ENCODE measurements at places on chromosomes 11 and 22.

GRCh38 chr11:17020831-17021230, 6.6 kb upstream of the PLEKHA7 start:
- DNase-seq: no peak

GRCh38 chr11:100876815-100877520, 189.9 kb downstream of the ARHGAP42 start:
- no peak for DNase-seq

- no peak for DNase-seq
These were observed 889 bp downstream of the PLAAT4 start for GRCh38 chr11:63537293-63538101.

DNA sequence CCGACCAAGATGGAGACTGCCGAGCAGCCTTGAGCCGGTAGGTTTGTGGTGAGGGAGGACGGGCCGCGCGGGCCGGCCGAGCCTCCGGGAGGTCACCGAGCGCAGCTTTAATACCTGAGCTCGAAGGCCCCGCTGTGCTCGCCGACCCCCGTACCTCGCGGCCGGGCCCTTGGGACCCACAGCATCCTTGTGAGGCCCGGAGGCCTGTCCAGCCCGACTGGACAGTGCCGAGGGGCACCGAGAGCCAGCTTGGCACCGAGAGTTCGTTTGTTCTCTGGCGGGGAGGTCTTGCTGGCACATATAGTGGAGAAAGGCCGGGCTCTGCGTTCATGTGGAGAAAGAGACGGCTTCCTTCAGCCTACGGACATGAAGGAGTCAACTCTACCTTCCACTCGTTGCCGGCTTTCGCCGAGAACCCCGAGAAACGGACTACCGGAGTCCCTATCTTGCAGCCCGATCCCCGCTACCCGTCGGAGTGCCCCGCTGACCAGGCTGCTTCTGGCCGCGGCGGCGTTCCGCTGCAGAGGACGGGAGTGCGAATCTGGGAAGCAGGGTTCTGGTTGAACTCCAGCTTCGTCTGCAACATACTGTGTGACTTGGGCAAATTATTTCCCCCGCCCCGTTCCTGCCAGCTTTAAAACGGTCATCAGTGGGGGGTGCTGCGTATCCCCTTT, 349 bp downstream of the TSSC4 start:
- no peak for DNase-seq

GRCh38 chr22:49509016-49509415, 318.7 kb downstream of the BRD1 start:
- DNase-seq: no peak

GRCh38 chr22:28299753-28300152, 379.9 kb downstream of the TTC28 start:
- no peak for DNase-seq

DNA sequence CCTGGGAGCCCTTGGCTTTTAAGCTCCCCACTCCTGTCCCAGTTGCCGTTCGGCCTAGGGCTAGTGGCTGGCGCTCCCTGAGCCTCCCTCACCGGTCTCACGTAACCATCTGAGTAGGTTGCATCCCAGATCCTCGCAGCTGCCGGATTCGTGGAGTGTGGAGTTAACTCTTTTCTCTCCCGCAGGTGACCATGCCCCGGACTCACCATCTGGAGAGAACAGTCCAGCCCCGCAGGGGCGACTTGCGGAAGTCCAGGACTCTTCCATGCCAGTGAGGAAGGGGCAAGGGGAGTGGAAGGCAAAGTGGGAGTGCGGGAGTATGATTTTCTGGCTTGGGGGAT, 902 bp downstream of the MUS81 start:
- no peak for DNase-seq

- no peak for DNase-seq
These were observed 34.0 kb downstream of the IRAG1 start for GRCh38 chr11:10659339-10660216.

DNA sequence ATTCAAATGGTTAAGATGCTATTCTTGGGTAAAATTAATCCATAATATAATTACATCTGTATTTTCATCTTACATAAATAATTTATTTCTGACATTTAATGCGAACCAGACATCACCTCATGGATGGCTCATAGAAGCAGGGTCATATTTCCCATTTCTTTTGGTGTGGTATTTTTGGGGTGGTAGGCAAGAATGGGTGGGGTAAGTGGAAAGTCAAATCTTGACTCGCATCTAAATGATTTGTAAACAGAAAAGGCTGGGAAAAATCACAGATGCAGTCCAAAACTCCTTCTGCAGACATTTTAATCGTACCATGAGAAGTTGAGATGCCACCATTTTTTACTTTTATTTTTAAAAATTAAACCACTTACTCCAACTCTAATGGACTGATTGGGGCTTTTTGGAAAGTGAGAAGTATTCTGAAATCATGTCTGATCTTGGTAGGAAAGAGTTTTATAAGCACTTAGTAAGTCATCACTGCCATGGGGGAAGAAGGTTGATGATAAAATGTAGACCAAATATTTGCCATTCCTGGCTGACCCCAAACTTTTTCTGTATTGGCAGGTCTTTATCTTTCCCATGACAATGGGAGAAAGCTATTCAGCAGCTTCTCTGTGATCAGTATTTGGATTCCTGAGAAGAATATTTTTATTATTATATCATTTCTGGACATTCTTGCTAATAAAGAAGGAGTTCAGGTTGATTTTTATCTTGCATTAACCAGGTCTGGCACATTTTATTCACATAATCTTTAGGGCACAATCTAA, 47.2 kb upstream of the BLID start:
- DNase-seq: no peak

GRCh38 chr11:7488681-7489080, 3.4 kb downstream of the OLFML1 start:
- no peak for DNase-seq

DNA sequence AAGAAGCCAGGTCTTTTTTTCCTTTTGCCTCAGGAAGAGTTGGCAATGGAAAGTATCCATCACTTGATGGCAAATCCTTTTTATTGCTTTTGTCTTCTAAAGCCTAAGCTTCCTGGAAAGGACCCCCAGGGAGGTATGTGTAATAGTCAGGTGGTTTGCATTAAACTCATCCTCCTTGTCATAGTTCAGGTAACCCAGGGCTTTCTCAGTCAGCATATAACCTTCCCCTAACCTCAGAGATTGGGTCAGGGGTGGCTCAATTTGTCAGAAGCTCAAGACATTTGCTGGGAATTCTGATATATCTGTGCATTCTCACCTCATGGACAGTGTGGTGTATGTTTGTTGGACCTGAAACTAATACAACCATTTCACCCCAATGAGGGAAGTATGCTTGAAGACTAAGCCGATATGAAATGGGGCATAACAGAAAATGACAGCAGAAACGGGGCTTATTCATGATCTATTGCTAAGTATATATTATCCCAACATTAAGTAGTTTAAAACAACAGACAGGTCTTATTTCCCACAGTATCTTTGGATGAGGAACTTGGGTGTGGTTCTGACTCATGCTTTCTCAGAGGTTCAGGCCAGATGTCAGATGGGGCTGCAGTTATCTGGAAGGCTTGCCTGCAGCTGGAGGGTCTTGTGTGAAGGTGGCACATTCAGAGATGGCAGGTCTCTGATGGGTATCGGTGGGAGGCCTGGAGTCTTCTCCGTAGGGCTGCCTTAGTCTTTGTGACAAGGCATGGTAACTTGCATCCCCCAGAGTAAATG, 135.8 kb upstream of the SPON1 start:
- DNase-seq: no peak

- no peak for DNase-seq
These were observed 363.7 kb downstream of the NXPE2 start for GRCh38 chr11:115042002-115042401.

GRCh38 chr22:46012881-46013281, 35.9 kb upstream of the WNT7B start:
- no peak for DNase-seq

DNA sequence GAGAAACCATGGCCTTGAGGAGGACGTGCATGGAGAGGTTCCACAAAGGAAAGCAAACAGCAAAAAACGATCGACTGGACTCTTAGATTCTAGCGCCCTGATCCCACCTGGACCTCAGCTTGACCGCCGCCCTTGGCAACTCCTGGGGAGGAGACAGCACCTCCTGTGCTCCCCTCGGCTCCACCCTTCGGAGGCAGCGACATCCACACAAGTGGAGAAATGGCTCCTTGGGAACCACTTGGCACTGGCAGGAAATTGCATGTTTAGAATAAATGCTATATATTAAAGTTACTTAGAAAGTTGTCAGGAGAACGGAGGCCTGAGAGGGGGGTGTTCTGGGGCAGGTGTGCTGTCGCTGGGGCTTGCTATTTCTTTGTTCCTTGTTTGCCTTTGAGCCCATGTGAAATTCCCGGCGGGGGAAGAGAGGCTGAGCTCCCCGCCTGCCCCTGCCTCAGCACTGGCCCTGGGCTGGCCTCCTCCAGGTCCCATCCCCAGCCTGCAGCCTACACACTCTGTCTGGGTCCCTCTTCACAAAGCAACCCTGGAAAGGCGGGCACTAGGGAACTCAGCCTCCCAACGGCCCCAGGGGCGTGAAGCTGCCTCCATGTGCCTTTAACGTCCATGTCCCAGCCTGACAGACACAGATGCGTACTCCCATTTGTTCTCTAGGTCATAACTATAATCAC, 395.3 kb downstream of the BRD1 start:
- no peak for DNase-seq

GRCh38 chr11:39247570-39248137, 2211.8 kb downstream of the LRRC4C start:
- DNase-seq: no peak

DNA sequence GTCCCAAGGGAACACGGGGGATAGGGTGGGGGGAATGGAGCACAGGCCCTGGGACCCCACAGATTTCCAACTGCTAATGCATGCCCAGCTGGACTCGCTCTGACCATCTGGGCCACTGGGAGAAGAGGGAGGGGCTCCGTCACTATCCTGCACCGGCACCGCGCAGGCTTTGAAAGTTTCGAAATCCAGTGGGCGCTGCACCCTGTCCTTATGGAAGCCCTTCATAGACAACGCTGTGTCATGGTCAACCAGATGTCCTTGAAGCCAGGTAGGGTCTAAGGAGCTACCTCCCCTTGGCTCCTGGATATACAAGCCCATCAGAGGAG, 30.1 kb downstream of the LRRC10B start:
- no peak for DNase-seq

DNA sequence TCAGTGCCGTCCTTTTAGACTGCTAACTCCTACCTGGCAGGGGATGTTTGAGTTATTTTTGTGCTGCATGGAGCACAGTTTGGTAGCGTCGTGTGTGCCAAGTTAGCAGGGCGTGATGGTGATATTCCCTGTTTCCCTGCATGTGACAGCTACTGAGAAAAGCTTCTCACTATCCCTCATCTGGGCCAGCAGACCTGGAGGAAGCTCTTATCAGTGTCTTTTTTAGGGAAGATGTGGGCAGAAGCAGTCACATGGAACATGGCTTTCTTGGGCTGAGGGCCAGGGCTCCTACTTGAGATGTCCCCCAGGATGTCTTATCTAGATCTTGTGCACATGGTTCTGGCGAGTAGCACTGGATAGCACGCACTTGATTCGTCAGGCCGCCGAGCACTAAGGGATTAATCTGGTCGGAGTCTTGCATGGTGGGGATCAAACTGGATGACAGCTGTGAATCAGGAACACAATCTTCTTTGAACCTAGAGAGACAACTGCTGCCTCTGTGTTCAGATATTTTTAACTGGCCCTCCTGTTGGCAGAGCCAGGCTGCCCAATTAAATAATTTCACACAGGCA, 33.8 kb downstream of the TECTA start:
- DNase-seq: no peak

GRCh38 chr11:57604296-57605027, 7.0 kb downstream of the SERPING1 start:
- no peak for DNase-seq

- DNase-seq: no peak
These were observed 106.0 kb upstream of the TIMP3 start for GRCh38 chr22:32695451-32695891.
